ENCODE measurements at places on chromosomes 6 and 20.

DNA sequence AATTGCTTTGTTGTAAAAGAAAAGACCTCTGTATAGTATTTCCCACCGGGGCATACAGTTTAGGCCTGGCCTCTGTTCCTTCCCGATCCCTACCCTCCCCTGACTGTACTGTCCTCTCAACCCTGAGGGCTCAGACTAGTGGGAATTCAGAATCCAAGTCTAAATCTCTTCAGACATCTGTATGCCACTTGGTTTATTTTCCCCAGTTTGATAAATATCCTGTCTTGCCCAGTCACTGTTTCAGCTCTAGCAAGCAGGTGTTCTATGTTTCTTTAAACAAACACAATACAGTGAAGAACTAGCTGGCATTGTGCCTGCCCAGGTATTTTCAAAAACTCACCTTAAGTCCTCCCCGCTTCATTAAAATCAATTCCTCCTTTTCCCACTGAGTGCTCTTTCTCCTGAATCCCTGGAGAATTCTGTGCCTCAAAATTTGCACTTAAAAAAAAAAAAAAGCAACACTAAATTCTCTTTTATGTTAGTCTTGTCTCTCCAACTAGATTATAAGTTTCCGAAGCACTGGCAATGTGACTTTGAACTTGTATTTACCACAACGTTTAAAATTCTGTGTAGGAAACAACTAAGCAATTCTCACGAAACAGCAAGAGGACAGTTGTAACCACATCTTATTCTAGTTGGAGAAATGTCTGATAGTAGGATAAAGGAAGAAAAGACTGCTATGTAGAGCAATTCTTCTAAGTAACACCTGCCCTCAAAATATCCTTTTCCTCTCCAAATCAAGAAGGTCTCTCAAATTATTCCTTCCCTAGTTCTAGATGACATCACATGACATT lies 112.0 kb upstream of the CARMIL1 start:
- DNase-seq, result no peak

GRCh38 chr20:57474816-57475215 lies 50.1 kb downstream of the CTCFL start:
- DNase-seq, result no peak

DNA sequence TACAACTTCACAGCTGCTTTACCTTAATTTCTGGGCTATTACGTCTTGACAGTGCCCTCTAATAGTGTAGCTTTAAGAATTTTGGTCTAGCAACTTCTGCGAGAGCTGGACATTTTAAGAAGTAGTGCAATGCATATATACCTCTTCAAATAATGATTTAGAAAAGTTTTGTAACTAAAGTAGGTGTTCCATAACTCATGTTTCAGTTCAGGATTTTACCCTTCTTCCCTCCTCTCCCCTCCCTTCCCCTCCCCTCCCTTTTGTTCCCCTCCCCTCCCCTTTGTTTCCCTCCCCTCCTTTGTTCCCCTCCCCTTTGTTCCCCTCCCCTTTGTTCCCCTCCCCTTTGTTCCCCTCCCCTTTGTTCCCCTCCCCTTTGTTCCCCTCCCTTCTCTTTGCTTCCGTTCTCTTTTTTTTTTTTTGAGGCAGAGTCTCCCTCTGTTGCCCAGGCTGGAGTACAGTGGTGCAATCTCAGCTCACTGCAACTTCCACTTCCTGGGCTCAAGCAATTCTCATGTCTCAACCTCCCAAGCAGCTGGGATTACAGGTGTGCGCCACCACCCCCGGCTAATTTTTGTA lies 28.8 kb upstream of the TRAM2 start:
- DNase-seq, result no peak

DNA sequence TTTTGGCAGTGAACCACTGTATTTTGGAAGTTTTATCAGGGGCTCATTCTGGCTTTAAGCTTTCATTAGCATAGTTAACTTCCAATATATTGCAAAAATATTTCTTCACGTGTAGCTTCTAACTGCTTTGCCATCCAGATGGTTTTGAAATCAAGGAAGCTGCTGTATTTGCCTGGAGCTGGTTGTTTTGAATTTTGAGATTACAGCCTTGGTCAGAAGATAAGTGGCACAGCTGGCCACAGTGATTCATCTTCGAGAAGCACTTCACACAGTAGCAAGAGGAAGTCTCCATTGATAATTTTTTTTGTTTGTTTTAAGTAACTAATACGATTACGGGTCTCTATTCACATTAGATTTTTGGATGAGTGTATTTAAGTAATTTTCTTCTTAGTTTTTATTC lies 3.8 kb downstream of the APCDD1L start:
- DNase-seq, result no peak

DNA sequence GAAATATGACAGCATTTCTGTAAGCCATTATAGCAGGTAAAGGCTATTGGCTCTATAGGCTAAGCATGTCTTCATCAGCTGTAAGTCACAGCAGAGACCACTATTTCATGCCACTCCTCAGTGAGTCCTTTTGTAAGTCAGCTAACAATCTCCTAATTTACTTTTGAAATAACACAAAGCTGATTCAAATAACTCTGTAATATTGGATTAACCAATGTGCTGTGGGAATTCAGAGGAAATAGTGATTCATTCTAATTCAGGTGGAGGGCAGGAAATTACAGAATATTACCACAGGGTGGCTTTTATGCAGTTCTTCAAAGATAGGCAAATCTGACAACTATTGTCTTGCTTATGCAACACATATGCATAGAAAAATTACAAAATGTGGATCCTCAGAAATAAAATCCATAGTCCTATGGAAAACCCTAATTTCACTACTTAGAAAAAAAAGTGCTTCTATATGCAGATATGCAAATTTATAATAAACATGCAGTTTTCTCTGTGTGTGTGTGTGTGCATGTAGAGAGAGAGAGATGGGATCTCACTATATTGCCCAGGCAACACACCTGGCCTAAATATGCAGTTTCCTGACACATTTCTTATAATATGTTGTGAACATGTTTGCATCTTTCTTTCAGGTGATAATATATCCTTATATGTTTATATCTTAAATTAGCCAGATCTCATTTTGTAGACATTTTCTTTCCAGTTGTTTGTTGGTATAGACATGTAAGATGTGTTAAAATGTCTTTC lies 4.8 kb upstream of the SMIM28 start:
- no peak for DNase-seq

GRCh38 chr6:89894169-89894568 lies at the start of gene GJA10:
TSS of gene GJA10 (plus strand) at chr6:89894469. CDS start at chr6:89894469, 0 bp downstream.
- DNase-seq, result no peak

DNA sequence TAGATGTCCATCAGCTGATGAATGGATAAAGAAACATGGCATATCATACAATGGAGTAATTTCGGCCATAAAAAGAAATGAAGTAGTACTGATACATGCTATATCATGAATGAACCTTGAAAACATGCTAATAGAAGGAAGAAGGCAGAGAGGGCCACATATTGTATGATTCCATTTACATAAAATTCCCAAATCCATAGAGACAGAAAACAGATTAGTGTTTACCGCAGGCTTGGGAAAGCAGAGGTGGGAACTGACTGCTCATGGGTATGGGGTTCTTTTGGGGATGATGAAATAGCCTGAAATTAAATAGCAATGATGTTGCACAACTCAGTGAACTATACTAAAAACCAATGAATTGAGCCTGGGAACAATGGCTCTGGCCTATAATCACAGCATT lies 58.3 kb downstream of the SERAC1 start:
- no peak for DNase-seq

- no peak for DNase-seq
Measured at GRCh38 chr20:37259865-37260264, 1.7 kb downstream of the GHRH start.

DNA sequence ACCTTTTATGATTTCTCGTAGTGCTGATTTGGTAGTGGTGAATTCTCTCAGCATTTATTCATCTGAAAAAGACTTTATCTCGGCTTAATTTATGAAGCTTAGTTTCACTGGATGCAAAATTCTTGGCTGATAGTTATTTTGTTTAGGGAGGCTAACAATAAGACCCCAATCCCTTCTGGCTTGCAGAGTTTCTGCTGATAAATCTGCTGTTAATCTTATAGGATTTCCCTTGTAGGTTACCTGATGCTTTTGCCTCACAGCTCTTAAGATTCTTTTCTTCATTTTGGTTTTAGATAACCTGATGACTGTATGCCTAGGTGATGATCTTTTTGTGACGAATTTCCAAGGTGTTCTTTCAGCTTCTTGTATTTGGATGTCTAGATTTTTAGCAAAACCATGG lies 388.7 kb downstream of the UTRN start:
- no peak for DNase-seq

Data from stimulated activated CD8-positive, alpha-beta memory T cell treated with anti-CD3 and anti-CD28 coated beads, Interleukin-4, amount 100 ng/mL, for 4 hours (primary cell).